CD4-positive, alpha-beta T cell (primary cell): ENCODE measurements at places on chromosomes 6 and 20.
A peak's percentile ranks its signal among the peaks of the same experiment; 100 is the strongest.

DNA sequence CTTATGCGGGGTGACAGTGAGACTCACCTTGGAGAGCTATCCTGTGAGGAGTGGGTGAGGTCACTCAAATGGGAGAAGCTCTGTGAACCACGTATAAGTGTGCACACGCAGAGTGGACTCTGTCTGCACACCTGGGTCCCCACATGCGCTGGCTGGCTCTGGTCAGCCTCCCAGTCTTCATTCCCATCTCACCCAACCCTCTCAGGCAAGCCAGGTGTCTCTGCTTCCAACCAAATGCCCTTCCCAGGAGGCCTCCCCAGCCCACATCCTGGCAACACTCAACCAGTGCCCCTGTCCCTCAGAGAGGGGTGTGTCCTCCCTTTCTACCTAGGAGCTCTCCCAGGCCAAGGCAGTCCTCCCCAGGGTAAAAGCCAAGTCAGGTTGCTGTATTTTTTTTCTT, 8.0 kb upstream of the PI16 start:
- no peak for DNase-seq

DNA sequence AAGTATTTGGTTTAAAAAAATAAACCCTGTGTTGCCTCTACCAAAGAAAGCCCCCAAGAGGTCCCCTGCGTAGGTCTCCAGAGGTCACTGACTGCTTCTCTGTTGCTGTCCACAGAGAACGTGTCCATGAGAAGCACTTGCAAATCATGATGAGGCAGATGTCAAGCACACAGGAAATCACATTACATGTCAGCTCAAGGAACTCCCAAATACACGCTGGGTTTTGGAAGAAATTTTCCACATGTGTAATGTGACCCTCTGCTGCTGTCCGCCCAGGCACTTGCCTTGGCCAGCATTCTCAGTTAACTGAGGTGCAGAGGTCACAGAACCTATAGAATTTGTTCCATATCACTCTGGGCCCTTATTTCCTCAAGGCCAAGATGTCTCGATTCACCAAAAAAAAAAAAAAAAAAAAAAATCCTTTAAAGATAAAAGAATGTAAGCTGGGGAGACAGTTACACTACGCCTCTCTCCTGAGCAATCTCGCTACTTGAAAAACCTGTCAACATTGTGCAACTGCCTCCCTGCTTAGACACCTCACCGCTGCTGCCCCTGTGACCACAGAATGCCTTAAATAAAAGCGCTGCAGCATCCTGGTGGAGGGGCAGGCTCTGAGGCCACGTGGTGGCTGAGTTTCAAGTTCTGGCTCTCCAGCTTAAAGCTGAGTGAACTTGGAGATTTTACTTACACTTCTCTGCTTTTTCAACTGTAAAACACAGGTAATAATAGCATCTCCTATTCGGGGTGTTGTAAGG, 42.3 kb downstream of the SLC22A23 start:
- DNase-seq, result peak; percentile 8

- DNase-seq, result no peak
Observed at GRCh38 chr20:6691516-6691915, 76.0 kb upstream of the BMP2 start.

GRCh38 chr20:47701612-47702011, 83.7 kb downstream of the SULF2 start:
- no peak for DNase-seq

DNA sequence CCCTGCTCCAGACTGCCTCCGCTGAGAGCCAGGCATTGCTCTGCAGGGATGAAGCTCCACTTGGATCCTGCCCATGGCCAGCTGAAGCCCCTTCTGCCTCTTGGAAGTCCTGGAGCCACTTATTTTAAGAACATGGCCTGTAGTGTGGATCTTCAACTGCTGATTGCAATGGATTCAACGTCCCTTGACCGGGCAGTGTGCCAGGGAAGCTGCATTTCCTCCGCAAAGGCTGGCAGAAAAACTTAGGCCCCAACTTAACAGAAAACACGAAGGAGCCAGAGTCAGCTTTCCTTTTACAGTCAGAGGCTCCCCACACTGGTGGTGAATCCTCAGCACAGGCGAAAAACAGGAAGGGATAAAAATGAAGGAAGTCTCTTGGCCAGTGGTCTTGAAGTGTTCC, 26.3 kb upstream of the FOXQ1 start:
- no peak for DNase-seq

DNA sequence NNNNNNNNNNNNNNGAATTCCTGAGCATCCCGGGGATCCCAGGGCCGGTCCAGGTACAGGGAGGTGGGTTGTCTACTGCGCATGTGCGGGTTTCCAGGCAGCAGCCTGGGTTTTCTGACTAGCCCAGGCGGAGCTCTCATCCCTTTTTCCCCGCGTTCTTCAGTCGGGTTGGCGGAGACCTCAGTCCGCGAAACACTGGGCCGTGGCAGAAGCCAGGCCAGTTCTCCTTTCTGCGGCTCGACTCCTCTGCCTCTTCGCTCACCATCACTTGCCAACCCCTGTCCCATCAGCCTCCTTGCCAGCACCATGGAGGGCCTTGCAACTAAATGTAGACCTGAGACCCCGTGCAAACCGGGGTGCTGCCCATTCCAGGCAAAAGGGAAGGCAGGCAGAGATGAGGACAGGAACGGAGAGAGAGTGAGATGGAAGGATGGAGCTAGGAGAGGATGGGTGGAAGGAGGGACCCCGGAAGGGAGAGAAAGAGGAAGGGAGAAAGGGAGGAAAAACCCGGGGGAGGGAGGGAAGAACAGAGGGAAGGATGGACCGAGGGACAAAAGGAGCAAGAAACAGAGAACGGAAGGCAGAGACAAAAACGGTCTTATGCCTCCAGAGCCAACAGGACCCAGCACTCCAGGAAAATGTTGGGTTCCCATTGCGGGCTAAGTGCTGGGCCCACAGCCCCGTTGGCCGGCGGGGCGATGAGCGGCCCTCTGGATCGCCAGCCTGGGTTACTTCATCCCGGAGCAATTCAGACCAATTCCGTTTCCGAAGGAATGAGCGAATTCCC, 445.4 kb upstream of the DEFB115 start:
- DNase-seq, result peak; percentile 44

- DNase-seq, result no peak
Observed at GRCh38 chr6:71602385-71603007, 283.9 kb upstream of the RIMS1 start.

DNA sequence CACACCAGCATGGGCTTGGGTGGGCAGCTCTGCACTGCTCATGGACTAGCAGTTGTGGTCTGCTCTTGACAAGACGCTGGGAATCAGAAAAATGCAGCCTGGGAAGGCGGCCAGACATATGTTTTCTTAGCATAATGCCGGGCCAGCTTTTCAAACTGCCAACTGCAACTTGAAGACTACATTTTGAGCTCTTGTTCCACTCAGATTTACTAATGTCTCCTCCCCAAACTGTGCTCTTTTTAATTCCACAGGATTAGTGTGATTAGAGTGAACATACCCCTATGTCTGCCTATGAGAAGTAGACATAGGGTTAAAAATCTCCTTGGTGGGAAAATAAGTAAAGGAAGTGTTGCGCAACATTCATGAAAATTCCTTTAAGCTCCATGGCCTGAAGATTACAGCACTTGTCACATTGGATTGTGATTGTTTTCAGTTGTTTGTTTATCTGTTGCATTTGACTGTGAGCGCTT, 5.3 kb upstream of the FNDC1 start:
- DNase-seq, result no peak

- no peak for DNase-seq
Observed at GRCh38 chr6:135170238-135170637, 10.9 kb upstream of the MYB start.

- no peak for DNase-seq
Observed at GRCh38 chr20:5881703-5882102, 68.6 kb downstream of the TRMT6 start.

- DNase-seq, result no peak
Observed at GRCh38 chr20:37902504-37903313, at the start of gene VSTM2L. Gene VSTM2L, plus strand, starts transcription at chr20:37903127. Its CDS starts 224 bp downstream, at chr20:37903351.

DNA sequence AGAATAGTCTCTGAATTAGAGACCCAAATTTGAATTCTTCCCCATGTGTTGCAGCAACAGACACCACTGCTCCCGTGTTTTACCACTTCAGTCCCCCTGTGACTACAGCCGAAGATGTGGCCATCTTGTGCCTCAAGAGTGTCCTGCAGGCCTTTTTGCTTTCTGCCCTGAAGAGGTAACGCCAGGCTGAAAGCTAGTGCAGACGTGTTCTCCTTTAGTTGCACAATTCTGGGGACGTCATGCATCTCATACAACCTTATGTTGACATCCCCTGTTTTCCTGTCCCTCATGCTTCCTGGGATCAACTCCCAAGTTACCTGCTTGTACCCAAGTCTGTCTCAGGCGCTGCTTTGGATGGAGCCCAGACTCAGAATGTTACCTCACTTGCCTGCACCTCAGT, 69.1 kb upstream of the SLC22A23 start:
- DNase-seq, result no peak

GRCh38 chr6:17628873-17629272, 28.8 kb downstream of the FAM8A1 start:
- DNase-seq, result no peak

DNA sequence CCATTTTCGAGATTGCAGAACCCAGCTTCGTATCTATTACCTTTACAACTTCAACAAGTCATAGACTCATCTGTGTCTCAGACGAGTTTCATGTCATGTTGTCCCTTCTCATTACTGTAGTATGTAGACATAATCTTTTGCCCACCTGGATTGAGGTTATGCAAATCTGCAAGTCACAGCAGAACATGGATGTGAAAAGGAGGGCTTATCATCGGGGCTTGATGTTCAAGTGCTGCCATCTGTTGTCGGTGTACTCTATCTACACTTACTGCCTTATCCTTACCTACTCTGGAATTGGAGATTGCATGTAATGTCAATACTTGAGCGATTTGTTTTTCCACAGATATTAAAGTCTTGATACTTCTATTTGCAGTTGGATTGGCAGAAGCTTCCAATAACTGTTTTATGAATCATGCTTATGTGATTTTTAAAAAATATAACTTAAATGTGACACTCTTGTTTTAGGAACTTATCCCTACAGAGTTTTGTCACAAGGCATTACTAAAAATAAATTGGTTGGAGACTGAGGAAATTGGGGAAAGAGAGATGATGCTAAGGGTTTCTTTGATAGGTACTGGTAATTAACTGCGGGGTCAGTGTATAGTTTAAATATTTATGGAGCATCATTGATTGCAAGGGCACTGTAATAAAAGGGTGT, 3.0 kb upstream of the GOPC start:
- peak; percentile 81 for DNase-seq

DNA sequence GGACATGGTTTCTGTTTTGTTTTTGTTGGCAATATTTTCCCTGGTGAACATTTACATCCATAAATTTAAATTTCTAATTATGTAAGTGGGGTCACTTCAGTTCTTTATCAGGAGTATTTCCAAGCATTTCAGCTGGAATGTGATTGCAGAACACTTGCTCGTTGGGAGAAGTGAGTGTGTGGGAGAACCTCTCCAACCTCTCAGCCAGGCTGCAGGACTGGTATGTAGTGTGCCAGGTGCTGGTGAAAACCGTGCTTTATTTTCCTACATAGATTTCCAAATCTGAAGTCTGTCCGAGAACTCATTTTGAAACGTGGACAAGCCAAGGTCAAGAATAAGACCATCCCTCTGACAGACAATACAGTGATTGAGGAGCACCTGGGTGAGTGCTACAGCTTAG, 6.3 kb downstream of the RPL7L1 start:
- DNase-seq, result no peak

DNA sequence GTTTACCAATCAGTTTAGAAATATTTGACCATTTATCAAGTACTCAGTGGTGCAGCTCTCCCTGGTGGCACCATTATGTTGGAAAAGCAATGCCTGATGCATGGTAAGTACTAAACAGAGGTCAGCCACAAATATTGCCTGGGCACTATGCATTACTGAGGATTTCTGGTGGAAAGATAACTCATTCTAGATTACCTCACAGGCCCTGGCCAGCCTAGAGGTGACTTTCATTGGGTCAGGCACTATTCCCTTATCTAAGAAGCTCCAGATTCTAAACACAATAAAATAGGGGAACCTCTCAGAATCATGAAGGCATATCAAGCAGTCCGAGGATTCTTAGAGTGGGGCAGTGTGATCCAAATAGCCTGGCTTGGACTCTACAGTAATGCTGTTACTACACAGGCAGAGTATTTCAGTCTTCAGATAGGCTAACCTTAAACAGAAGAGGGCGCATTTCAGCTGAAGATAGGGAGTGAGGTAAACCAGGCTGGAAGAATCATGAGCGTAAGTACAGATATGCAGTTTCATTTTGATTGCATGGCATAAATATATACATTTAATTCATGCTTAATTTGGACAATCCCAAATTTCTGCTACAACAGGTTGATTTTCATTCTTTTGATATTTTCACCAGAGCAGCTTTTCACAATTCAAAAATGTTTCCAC, 12.1 kb downstream of the LGSN start:
- no peak for DNase-seq

DNA sequence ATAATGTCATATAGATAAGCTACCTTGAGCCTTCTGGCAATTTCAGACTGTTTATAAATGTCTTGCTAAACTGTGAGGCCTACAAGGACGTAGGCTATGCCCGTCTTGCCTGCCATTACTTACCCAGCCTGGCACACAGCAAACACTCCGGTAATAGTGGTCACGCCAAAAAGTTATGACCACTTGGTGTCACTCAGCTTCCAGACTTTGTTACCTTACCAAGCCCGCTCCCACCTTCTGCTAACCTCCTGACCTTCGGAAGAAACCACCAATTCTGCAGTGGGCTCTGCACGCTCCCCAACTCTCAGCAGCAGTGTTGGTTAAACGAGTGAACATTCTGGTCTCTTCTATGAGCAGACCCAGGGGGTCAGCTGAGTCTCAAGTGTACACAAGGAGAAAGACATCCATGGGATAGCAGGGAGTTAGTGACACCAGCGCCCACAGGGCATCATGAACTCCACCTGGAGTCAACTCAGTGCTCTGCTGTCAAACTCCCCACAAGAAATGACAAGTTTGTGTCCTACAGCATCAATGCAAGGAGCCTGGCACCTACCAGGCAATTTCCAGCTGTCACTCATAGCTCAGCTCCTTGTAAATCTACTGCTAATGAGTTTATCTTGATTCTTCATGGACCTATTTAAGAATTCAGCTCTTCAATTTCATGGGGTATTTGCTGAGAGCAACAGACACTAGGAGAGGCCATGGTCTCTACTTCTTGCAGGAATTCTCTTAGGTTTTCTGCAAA, 119.9 kb downstream of the TTLL2 start:
- DNase-seq, result no peak

DNA sequence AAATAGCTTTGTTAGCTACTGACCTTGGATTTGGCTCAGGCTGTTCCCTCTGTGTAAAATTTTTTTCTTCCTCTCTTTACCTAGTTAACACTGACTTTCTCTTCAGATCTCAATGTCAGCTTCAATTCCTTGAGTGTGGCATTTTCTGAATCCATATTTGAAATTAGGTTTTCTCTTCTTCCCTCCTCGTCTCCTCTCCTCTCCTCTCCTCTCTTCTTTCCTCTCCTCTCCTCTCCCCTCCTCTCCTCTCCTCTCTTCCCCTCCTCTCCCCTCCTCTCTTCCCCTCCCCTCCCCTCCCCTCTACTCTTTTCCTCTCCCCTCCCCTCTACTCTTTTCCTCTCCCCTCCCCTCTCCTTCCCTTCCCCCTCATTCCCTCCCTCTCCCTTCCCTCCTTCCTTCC, 453.3 kb downstream of the BMP2 start:
- no peak for DNase-seq

DNA sequence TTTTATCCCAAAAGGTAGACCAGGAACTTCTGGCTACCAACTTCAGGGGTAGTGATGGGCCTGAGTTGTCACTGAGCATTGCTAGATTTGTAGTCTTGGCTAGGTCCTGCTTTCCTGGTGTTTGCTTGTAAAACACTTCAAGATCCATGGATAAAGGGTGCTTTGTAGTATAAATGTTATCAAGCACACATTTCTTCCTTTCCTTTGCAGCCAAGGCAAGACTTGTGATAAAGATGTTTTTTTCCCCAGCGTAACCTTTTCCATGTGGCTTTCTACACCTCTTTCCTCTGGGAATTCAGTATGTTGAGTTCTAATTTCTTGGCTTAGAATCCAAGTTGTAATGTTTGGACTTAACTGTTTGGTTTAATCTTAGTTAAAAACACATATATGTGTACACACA, 122.8 kb upstream of the CLDN20 start:
- no peak for DNase-seq
